Ureter (tissue), 1 donor: ENCODE measurements at places on chromosomes 1 and 21.

DNA sequence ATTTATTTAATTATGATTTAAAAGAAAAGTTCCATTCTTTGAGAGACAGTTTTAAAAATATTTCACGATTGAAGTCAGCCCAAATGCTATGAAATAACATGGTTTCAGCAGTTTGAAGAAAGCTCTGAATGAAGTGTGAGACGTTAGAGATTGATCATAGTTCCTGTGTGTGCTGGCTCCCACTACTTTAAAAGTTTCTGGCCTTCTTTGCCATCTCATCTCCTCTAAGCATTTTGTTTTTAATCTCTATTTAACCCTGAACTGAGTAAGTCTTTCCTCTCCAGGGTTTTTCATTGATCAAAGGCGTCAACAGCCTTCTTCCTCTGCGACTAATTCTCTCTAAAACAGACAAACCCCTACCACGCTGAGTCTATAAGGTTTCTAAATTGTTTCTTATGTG, 225.3 kb upstream of the B3GALT2 start:
- DNase-seq: no peak

DNA sequence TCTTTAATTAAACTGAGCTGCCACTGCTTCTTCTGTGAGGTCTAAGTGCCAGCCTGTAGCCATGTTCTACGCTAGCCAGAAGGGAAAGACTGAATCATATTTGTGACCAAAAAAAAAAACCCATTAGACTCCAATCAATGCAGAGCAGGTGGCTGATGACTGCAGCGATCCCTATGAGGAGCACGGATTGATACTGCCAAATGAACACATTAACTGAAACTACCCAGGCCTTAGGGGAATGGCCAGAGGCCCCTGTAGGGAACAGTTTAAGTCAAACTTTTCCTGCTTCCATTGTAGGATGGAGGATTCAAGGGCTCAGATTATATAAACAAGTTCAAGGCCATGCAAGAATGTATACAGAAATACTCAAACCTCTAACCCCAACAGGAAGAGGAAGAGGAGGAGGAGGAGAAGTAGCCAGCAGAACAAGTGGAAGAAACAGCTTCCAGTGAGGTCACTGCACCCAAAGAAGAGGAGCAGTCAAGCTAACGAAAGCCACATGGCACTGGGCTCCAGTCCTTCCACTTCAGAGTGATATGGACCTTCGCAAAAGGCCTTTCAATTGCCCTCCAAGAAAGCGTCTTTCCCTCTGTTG, 328.3 kb downstream of the SMYD3 start:
- DNase-seq: no peak

DNA sequence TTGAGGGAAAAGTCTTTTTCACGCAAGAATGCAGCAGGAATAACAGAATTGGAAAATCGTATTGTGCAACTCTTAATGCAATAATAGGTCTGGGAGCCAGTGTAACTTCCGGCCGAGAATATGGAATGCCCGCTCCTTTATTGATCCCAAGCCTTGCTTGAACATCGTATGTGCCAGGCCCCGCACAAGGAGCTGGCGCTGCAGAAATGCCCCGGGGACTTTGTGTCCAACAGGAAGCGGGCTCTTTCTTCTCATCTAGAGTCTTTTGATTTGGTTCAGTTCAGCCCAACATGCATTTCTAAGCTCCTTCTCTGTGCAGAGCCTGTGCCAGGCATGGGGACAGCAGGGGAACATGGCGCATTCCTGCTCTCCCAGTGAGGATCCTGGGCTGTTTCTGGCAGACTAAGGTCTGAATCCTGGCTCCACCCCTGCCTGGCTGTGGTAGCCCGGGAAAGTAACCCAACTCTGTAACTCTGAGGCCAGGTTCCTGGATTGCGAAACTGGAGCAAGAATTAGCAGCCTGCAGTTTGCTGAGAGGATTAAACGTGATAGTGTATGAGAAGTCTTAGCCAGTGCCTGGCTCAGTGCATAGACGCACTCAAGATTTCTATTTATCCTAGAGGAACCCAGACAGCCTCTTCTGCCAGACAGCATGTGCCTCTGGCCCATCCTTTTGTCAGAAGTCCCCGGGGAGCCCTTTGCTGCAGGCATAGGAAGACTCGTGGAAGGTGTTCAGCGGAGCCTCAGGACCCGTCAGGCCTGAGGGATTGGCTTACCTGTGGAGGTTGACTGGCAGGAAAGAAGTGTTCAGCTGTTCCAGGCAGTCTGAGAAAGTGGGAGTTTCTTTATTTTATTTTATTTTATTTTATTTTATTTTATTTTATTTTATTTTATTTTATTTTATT, 987 bp upstream of the CDCP2 start:
- peak; percentile 74 for DNase-seq

- peak; percentile 37 for DNase-seq
Observed at GRCh38 chr1:41355356-41355755, 5.9 kb upstream of the FOXO6 start.

DNA sequence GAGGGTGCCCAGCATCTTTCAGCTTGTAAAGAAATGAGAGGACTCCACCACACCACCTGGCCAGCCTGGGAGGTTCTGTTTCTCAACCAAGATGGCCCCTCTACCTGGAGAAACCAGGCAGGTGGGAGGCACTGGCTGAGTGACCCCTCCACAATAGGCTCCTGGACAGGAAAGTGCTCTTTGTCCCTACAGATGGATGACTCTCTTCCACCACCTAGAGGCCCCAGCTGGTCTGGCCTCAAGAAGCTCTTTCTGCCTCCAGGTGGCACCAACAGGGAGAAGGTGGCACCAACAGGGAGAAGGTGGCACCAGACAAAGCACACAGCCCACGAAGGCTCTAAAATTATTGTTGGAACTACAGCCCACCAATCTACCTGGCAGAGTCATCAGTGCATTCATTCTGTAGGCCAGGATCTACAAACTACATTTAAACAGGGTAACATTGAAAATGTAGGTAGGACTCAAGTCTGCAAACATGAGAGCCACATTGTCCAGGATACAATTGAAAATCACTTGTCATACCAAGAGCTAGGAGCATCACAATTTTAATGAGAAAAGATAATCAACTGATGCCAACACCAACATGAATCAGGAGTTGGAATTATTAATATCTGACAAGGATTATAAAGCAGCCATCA, 14.4 kb downstream of the TMPRSS3 start:
- no peak for DNase-seq
